ENCODE measurements at places on chromosomes 1 and 21. TPM values are rescaled to one million over a fixed set of nuclear protein-coding genes. Genes with fewer than 3 reads are reported as not detected.

DNA sequence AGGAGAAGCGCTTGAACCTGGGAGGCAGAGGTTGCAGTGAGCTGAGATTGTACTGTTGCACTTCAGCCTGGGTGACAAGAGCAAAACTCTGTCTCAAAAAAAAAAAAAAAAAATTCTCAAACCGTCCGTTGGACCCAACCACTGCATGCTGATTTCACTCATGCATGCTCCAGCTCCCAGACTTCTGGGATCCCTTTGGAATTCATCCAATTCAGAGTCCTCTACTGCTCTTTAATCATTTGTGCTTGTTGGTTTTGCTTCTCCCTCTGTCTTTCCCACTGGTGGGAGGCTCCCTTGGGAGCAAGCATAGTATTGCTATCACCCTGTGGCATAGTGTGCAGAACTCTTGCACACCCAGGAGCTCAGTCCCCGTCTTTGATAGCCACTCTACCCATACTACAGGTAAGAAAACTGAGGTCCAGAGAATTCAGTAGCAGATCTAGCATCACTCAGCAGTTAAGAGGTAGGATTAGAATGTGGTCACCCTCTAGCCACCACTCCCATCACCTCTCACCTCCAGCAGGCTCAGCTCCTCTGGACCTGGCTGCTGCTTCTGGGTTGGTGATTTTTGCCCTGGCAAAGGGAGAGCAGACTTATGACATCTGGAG is 3.1 kb upstream of the LMNA start:
- DNase-seq, result no peak

DNA sequence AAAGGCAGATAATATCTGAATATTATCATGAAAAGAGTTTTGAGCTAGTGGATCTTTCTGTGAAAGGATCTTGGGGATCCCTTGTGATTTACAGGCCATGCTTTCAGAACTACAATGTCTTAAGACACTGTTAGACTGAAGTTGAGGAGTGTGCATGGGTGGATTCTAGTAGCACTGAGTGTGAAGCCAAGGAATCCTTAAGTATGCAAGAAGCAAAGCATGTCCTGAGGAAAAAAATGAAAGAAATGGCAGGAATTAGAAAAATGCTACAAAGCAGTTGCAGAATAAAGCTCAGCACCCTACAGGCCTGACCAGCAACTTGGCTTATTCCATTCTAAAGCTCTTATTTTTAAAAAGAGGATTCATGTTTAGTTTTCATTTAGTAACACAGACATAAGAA is 11.9 kb downstream of the STX6 start:
- DNase-seq, result no peak

GRCh38 chr1:210800301-210800700 is 333.6 kb downstream of the KCNH1 start:
- no peak for DNase-seq

Gene PALMD
- total RNA-seq, result 6.3 TPM

- no peak for DNase-seq
These were observed 17.8 kb upstream of the ADAM30 start for GRCh38 chr1:119914071-119914470.

Gene CD48
- total RNA-seq, result 12.3 TPM

DNA sequence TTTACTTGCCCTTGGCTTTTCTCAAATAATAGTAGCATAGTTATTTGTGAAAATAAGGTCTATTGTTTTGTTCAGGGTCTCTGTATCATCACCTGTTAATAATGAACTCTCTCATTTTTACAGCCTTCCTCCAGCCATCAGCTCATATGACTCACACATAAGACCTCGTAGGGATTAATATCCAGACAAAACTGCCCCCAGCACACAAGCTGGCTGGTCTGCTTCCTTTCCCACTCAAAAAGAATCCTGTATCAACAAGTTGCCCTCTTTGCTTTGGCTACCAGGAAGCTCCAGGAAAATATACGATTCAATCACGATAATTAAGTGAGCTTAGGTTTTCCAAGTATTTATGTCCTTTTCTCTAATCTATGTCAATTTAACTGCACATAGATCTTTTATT is 119.2 kb downstream of the DMRTB1 start:
- no peak for DNase-seq

GRCh38 chr1:222620566-222620965 is 2.7 kb downstream of the MIA3 start:
- no peak for DNase-seq

Gene PLA2G2F
- 0.27 TPM for total RNA-seq

Measured in Peyer's patch (tissue), 4 donors.